NB4 (cell line): ENCODE measurements at places on chromosomes 16 and 17.
A peak's percentile ranks its signal among the peaks of the same experiment; 100 is the strongest.

GRCh38 chr16:64180136-64180900, 941.5 kb downstream of the CDH11 start:
- DNase-seq = no peak

DNA sequence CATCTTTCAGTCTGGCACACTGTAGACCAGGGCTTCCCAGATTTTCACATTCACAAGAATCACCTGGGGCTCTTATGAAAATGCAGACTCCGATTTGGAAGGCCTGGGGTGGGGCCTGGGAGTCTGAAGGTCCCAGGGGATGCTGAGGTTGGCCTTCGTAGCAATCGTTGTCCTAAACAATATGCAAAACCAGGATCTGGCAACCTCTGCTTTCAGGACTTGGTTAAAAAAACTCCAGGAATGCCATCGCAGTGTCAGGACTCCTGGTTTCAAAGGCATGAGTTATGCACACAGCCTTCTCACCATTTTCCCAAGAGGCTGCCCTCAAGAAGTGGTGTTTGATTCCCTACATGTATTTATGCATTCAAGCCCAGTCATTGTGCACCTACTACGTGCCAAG, 6.7 kb downstream of the CLEC19A start:
- no peak for DNase-seq

DNA sequence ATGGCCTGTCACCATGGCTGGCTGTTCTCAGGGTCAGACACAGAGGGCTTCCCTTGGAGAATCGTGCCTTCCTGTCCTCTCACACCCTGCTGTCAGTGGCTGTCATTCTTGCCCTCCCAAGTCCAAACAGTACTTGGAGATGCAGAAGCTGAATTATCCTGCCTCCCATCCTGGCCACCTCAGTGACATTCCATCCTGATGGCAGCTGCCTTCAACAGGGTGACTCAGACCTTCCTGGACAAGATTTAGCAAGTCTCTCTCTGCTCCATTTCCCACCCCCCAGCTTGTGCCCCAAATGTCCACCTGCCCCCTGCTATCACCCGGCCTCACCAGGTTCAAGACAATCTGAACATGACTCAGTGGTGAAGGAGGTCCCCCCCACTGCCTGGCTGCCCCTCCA, 4.8 kb upstream of the KRT36 start:
- DNase-seq = no peak

- no peak for DNase-seq
Observed at GRCh38 chr16:81310045-81310644, 4.6 kb upstream of the GAN start.

- DNase-seq = no peak
Observed at GRCh38 chr16:87409781-87410180, 17.6 kb downstream of the MAP1LC3B start.

- no peak for DNase-seq
Observed at GRCh38 chr16:94918-95265, 16.9 kb downstream of the MPG start.

GRCh38 chr16:69486724-69487123, 62.3 kb downstream of the CYB5B start:
- no peak for DNase-seq

- no peak for DNase-seq
Observed at GRCh38 chr17:41635121-41636097, 11.0 kb upstream of the KRT17 start.

GRCh38 chr16:17404941-17405689, 65.6 kb downstream of the XYLT1 start:
- peak; percentile 71 for DNase-seq

- DNase-seq = no peak
Observed at GRCh38 chr17:28968914-28969295, 17.6 kb upstream of the PHF12 start.

GRCh38 chr16:69195369-69196029, 8.5 kb downstream of the SNTB2 start:
- DNase-seq = no peak

DNA sequence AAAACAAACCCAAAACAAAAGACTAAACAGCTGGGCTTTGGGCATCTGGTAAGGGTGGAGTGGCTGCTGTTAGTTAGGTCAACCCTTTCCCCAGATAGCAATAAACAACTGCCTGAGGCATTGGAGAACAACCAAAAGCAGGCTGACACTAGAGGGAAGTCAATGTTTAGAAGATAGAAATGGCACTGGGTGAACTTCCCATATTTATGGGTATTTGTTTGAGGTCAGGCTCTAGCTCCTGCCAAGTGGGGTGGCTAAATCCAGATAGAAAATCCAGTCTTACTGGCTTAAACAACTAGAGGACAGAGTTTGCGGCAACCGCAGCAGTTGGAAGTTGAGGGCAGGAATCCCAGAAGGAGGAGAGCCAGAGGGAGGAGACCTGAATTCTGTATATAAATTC, 79.4 kb downstream of the SDK2 start:
- DNase-seq = no peak

- DNase-seq = no peak
Observed at GRCh38 chr17:72702136-72702735, 390.3 kb downstream of the SLC39A11 start.

DNA sequence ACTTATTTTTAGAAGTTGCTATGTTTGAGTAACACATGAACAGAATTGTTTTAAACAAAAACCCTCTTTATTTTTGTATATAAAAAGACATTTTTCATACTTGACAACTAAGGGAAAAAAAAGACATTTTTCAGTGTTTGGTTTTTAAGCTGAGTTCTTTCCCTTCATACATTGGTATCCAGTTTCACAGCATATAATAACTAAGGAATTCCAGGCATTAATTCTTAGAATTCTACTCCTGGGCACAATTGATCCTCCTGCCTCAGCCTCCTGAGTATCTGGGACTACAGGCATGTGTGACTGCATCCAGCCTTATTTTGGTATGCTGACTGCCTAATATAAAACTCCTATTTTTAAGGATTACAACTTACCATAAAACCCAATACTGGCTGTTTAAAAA, 8.4 kb downstream of the FBXO47 start:
- DNase-seq = no peak

DNA sequence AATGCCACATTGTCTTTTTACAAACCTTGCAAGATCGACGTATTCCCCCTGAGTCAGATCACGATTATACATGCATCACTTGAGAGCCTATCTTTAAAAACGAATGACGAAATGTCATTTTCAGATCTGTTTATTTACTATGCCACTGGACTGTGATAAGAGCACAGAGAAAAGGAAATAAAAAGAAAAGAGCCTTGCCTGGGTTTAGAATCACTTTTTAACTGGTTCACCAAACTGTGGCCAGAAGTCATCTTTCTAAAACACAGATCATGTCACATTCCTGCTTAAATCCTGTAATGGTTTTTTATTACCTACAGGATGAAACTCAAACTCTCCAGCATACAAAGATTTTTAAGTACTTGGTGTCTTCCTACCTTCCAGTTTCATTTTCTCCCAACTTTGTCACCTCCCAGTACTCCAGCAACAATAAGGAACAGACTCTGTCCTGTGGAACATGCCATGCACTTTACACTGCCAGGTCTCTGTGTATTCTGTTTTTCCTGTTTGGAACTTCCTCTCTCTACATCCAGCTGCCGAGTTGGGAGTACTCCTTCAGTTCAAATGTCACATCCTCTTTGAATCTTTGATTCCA, 91.5 kb downstream of the SNX11 start:
- no peak for DNase-seq

GRCh38 chr17:10042589-10043244, 137.6 kb upstream of the RCVRN start:
- no peak for DNase-seq

DNA sequence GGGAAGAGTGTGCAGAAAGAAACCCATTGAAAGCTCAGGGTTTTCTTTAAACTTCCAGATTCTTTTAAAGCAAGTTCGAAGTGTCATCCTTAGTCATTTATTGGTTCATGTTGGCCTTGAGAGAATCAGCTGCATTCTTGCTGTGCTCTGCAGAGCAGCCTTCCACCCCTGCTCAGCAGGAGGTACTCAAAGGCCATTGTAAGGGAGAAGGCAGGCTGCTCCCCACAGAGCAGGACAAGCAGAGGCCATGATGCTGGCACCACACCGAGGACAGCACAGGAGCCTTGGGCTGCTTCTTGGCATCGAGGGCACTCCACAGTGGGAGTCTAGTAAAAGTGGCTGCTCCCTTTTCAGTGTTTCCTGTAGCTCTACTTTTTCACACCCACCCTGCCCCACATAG, 29.6 kb downstream of the NMT1 start:
- no peak for DNase-seq

GRCh38 chr17:60371818-60372510, 20.0 kb downstream of the USP32 start:
- DNase-seq = peak; percentile 76

GRCh38 chr16:67943256-67943618, 683 bp downstream of the LCAT start:
- DNase-seq = no peak

- no peak for DNase-seq
Observed at GRCh38 chr17:48462946-48463345, 32.9 kb upstream of the SKAP1 start.

DNA sequence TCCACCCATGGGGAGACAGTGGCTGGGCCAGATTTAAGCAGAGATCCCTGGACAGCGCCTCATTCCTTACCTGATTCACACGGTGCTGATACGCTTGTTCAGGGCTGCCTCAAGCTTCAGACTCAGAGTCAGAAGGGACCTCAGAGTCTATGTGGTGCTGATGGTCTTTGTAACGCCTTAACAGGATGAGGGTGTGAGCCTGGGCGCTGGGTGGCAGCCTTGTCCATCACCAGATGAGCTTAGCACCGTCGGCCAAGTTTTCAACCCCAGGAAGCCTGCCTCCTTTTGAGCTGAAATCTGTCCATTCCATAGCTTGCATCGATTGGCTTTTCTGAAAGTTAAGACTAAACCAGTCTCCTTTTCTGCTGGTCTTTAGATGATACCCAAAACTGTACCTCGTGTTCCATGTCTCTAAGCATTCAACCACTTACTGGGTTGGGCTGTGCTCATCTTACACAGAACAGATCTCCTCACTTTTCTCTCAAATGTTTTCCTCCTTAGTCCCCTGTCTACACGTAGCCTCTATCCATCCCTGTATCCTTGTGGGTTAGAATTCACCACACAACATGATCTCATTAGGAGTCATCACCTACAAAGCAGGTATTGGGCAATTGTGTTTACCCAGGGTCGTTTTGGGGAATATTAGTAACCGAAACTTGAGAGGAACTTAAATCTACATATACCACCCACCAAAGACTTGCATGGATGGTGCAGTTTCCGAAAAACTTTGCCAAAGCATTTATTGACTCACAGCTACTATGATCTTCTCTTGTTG, 573.4 kb downstream of the CDH13 start:
- peak; percentile 27 for DNase-seq

DNA sequence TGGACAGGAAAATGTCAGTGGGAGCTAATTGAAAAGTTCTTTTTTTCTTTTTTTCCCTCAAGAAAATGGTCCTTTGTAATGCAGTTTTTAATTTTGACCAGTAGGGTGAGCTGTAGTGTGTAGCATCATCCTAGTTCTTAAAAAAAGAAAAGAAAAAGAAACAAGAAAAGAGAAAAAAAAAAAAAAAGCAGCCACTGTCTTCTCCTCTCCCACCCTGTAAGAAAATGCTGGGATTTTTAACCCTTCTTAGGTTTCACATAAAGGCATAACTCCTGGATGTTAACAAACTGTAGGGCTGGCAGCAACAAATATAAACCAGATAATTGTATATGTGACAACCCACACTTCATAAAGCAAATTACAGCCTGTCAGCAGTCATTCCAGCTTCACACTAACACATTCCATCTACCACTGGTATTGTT, 78.1 kb downstream of the SKAP1 start:
- peak; percentile 22 for DNase-seq

- no peak for DNase-seq
Observed at GRCh38 chr16:69633375-69633774, 67.6 kb downstream of the NFAT5 start.

DNA sequence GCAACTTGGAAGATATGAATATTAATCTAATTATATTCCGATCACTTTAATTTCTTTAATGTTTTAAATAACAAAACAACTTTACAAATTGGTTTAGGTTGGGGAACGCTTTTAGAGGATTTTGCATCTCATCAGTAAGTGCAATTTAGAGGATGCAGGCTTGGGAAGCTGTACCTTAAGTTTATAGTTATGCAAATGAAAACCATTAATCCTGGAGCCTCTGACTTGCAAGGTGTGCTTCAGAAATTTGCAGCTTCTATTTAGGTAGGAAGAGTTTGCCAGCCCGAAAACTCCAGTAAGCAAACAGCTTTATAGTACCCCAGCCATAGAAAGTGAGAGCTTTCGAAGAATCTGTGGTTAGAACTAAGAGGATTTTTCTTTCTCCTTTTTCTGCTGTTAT, 547.0 kb downstream of the MAF start:
- no peak for DNase-seq

- DNase-seq = peak; percentile 35
Observed at GRCh38 chr16:9081158-9081557, 10.3 kb upstream of the HAPSTR1 start.
